SW 1271 (cell line): ENCODE measurements at places on chromosomes 5 and 9.

DNA sequence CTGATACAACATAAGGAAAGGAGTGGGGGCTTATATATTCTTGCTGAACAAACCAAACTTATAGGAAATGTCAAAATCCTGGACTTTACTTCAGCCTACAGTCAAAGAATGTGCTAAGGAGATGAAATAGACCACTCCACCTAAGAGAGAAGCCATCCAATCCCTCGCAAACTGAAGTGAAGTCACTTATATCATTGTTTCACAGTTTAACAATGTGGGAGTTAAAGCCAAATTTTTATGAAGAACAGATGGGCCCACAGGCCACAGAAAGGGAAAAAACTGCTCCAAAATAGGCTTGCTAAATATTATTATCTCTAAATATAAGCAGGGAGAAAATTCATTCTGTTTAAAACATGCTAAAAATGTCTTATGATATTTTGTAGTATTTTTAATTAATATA is 233.3 kb downstream of the GAS1 start:
- DNase-seq, result no peak

GRCh38 chr9:124764774-124765438 is 6.2 kb downstream of the NR6A1 start:
- DNase-seq, result no peak

- no peak for DNase-seq
Observed at GRCh38 chr9:121997791-121998190, 95.3 kb downstream of the TTLL11 start.

GRCh38 chr5:40389591-40389990 is 290.1 kb upstream of the PTGER4 start:
- DNase-seq, result no peak

GRCh38 chr5:85590764-85591163 is 1027.0 kb upstream of the COX7C start:
- no peak for DNase-seq

GRCh38 chr5:354581-355378 is 33.3 kb downstream of the AHRR start:
- no peak for DNase-seq

- DNase-seq, result no peak
Observed at GRCh38 chr5:124746916-124747790, 714 bp upstream of the ZNF608 start.

DNA sequence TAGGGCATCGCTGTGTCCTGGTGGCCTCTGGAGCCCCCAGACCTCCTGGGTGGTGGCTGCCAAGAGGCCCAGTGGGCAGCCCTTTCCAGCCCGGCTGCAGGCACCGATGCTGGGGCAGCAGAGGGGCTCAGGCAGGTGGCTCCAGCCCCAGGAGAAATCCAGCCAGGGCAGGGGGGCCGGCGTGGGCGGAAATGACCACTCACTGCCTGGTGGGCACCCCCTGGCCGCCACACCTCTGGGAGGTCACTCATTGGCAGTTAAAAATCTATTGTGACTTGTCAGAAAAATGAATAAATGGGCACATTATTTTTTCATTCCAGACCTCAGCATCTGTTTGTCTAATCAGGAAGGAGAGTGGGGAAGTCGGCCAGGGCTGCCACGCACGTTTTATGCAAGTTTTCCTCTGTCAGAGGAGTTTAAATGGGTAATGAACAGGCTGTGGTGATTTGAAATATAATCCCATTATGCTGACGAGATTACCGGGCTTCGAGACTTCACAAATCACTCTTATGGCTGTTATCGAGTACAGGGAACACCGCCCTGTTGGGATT is 171.9 kb downstream of the GAPVD1 start:
- DNase-seq, result no peak

DNA sequence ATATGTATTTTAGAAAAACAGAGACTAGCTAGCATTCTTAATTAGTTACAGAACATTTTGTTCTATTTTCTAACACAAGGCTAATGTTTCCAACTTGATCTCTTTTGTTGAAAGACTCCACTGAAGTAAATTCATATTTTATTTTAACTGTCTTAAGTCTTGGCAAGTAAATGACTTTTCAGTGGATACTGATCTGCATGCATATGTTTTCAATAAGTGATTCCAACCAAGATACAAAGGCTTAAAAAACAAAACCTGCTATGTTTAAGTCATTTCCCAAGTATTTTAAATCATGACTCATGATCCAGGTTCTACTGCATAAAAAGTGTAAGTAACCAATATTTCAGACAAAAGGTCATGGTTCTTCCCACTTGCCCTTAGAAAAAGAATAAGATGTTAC is 5.7 kb downstream of the CDO1 start:
- DNase-seq, result no peak

DNA sequence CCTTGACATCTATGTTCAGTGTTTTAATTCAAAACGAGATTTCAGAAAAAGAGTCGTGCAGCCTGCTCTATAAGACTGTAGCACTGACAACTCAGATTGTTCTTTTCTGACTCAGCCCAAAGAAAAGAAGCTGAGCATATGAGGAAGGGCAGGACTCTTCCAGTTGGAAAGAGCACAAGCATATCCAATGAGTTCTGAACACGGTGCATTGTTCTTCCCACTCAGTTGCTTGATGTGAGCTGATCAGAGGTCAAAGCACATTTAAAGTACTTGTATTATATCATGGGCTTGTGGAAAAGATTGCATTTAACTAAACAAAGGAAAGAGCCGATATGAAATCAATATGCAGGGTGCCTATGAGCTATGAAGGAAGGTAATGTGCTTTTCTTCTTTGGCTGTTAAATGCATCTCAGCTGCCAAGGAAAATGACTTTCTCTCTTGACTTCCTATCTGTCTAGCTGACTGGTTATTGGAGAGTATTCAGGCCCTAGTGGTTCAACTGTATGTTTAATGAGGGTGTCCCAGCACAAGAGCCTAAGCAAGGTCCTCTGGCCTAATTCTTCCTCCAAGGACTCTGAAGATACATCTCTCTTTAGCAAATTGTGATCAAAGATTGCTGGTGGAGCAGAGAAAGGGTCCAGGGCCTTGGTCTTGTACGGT is 226.6 kb upstream of the PPP1R2B start:
- DNase-seq, result no peak

DNA sequence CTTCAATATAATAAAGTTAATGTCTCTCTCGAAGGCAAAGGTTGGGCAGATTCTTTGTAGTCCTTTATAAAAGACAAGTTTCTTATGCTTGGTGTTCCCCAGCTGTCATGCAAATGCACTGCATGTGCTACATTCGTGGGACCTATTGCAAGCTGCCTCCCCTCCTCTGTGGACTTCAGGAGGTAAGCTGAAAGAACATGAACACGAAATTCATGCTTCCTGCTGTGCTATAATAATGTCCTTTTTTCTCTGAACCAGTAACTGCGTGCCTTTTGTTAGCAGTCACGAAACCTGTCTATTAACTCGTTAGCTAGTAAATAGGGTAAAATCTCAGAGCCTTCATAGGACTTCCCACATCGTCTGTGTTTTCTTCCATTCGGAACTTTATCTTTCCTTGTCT is 363.5 kb downstream of the CDH9 start:
- no peak for DNase-seq

DNA sequence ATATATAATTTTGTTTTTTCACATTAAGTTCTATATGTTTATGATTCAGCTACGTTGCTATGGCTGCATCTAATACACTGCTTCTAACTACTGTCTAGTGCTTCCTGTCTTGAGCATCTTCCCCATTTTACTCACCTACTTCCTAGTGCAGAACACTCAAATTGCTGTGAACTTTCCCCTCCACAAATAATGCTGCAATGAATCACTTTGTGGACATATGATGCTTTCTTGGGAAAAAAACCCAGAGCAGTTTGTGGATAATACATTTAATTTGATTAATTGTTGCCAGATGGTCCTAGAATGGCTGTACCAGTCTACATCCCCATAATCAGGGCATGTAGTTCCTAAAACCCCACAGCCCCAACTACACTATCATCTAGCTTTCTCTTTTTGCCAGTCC is 18.5 kb downstream of the CD180 start:
- DNase-seq, result no peak

DNA sequence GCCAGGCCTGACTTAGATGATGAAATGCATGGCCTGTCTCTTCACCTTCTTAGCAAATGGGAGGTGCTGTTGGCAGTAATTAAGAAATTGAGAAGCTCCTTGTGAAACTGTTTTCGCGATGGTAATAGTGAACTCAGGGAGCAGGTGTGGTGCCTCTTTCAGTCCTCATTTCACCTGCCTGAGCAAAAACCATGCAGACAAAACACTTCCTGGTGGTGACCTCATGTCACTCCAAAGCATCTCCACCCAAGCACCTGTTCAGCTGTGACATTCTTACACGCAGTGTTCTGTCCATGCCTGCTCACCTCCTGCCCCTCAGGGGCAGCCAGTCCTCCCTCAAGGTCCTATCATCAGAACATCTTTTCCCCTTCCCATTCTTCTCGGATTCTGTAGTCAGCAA is 146.5 kb downstream of the CD180 start:
- DNase-seq, result no peak

DNA sequence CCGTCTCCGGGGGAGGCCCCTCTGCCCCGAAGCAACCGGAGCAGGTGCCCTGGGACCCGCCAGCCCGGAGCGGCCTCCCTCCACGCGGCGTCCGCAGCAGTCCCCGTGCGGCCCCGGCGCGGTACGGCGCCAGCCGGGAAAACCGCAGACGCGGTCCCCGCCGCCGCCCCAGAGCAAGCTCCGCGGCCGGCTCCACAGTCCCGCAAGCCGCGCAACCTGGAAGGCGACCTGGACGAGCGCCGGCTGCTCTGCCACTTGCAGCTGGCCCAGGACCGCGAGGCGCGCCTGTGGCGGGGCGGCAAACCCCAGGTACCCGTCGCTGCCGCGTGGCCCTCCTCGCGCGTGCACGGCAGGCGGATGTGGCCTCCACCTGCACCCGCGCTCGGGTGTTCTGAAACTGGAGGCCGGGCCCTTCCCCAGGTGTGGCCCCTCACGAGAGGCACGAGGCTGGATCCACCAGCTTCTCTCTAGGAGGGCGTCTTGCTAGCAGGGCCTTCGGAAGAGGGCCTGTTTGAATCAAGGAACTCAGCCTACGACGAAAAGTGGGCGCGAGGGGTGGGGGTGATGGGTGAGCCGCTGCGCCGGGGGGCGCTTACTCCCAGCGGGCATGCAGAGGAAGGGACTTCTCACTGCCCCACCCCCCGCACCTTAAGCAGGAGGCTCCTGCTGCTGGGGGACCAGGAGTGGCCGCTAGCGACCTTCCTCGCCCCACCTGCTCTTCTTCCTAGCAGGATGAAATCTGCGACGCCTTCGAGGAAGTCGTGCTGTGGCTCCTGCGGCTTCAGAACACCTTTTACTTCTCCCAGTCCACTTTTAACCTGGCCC is 602 bp downstream of the CCNI2 start:
- DNase-seq, result no peak

DNA sequence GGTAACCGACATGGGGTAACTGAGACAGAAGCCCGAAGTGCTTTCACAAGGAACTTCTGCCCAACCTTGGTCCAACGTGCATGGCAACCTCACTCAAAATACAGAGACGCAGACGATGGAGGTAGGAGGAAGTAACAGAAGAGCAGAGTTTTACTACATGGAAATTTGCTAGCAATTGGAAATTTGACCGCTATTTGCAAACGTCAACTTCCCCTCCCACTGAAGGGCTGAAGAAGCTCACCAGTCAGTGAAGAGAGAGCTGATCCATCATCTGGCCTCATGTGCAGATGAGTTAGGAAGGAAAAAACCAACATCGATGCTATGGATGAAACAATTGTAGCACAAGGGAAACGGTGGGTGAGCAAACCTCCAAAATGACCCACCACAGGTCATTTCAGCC is 196.7 kb downstream of the RGS3 start:
- DNase-seq, result no peak

DNA sequence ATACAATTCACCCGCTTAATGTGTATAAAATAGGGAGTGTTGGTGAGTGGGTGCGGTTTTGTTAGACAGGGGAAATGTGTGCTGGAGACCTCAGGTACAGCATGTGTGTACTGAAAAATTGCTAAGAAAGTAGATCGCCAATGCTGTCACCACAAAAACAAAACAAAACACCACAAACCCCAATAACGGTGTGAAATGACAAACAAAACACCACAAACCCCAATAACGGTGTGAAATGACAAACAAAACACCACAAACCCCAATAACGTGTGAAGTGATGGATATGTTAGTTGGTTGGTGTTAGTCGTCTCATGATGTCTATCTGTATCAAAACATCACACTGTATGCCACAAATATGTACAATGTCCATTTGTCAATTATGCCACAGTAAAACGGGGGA is 14.2 kb upstream of the GFPT2 start:
- no peak for DNase-seq

DNA sequence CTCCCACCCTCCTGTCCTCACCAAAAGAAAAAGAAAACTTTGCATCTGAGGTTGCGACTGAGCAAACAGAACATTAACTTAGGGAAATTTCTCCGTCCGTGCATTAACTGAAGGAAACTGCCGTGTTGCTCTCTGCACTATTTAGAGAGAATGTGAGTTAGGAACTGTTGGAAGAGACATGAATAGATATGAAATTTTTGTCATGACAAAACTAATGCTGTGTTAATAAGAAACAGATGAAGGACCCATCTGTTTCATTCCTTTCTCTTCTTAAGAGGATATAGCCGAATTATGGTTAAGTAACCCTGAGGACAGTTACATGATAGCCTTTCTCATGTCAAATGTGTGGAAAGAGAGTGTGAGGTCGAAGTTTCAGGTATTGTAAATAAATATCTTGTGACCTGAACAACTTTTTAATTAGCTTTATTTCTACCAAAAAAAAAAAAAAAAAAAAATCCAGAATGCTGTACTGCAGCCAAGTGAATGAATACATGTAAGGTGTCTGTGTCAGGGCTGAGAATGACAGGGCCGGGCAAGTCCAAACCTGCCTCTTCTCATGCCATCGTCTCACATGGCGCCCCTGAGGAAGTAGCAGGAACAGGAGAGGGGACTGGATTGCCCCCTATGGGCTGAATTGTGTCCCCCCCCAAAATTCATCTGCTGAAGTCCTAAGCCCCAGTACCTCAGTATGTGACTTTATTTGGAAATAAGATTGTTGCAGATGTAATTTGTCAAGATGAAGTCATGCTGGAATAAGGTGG is 35.6 kb upstream of the ANKRD33B start:
- no peak for DNase-seq

DNA sequence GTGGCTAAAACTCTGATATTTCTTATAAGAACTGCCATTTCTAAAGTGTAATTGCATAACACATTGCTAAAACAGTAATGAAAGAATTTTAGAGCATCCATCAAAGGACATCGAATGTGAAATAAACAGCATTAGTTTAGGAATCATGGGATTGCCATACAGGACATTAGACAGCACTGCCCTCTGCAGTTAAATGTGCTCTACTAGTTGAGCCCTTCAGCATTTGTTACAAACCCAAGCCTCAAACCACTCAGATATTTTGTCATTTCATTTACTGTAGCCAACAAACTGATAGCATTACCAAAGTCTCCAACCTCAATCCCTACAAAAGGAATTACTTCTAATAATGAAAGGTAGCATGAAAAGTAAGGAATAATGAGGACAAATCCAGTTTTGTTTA is 116.8 kb upstream of the COX7C start:
- DNase-seq, result no peak

GRCh38 chr5:157721159-157721558 is 10.1 kb upstream of the THG1L start:
- no peak for DNase-seq
